Femur (tissue), 1 donor: ENCODE measurements at places on chromosomes 4 and X.

GRCh38 chrX:149799938-149800337, 18.2 kb downstream of the MAGEA9 start:
- DNase-seq = no peak

DNA sequence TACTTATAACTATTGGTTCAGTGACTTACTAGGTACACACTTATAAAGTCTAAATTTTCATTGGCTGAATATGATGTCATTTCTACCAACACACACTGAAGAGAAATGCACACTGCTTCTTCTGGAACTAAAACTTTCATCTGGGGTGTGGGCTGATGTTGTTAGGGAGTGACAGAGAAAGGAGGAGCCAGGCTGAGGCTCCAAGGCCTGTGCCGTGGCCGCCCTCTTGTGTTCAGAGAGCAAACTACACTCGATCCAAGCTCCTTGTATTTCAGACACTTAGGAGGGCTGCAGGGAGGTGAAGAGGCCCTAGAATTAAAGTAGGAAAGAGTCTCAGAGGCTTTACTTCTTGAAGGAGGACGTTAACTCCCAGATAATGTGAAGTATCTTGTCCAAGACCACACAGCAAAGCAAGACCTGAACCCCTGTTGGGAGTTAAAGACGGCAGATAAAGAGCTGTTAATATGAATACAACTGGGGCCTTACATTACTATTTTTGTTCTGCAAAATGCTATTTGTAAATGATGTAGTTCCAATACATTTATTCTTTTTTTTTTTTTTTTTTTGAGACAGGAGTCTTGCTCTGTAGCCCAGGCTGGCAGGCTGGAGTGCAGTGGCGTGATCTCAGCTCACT, 137.5 kb downstream of the AFAP1 start:
- peak; percentile 90 for DNase-seq

DNA sequence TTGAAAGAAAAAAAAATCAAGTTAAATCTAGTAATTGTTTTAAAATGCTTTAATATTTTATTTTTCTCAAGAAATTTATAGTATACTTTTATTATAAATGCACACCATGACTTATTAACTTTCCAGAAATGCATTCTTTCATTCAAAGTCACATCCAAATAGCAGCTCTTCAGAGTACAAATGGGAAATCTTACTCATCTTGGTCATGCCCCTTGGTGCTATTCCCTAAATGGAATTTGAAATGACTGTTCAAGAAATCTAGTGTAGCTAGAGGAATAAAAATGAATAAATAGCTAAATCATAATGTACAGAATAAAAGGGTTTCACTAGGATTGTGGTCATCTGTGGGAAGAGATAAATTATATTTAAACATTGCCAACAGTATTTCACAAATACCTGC, 1139.7 kb downstream of the PCDH18 start:
- no peak for DNase-seq

- DNase-seq = no peak
Observed at GRCh38 chr4:80065601-80066000, 7.4 kb downstream of the ANTXR2 start.

DNA sequence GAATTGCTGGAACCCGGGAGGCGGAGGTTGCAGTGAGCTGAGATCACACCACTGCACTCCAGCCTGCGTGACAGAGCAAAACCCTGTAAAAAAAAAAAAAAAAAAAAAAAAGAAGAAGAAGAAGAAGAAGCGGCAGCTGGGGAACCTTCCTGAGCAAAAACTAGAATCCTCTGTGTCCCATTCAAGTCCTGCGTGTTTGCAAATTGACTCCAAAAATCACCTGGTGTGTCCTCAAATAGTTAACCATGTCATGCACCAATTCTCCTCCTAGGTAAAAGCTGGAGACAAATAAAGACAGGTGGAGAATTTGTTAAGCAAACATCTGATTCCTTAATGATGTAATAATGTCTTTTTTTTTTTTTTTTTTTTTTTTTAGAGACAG, 31.9 kb upstream of the ASMTL start:
- no peak for DNase-seq

DNA sequence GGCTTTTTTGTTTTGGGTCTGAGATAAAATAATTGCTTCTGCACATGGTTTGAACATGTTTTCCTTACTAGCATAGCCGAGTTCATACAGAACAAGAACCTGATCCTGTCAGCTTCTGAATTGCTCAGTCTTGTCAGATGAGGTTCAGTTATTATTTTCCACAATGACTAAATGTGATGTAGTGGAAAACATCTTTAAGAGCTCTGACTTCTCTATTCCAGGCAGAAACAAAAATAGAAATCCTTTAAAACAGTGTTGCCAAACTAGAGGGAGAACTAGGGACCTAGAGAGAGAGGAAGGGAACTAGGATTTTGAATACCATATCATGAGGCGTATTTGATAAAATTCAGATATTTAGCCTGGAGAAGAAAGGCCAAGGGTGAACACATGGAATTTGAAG, 2.0 kb downstream of the ATP6AP2 start:
- no peak for DNase-seq

GRCh38 chr4:169064296-169064695, 54.2 kb upstream of the CBR4 start:
- DNase-seq = peak; percentile 72

- no peak for DNase-seq
Observed at GRCh38 chr4:78005086-78005485, 52.0 kb upstream of the FRAS1 start.

- no peak for DNase-seq
Observed at GRCh38 chr4:7924570-7924969, 15.1 kb downstream of the AFAP1 start.

DNA sequence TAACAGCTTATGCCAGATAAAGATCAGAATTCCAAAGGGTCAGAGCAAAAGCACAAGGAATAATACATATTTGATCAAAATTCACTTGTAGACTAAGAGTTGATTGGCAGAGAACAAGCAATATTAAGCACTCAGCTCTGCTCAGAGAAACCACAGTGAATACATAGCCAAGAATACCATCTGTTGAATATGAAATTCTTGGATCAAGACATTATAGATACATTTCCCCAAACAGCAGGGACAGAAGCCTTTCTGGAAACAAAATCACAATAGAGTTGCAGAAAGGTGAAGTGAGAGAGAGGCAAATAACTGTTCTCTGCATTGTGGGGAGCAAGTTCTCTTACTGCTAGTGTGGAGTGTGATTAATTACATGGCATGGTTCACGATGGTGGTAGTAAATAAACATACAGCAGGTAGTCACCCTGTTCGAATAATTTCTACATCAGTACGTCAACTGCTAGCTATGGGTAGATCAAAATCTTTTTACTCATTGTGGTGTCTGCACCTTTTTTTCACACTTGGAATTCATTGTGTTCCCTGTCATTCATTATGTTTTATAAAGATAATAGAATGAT, 366.7 kb downstream of the PCDH7 start:
- DNase-seq = no peak

DNA sequence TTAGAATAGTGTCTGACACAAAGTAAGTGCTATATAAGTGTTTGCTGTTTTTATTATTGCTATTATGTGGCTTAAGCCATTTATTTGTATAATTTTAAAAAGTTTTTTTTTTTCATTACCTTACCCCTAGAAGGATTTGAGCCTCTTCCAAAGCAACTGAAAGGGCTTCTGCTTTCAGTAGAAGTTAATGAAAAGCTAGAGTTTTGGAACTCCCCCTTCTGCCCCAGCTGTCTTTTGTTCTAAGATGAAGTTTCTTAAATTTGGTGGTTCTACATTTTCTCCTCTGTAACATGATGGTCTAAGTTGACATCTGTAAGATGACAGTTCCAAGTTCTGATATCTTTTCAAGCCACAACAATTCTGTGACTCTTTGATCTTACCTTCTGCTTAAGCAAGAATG, 30.3 kb downstream of the FHIP1A start:
- DNase-seq = no peak

- DNase-seq = no peak
Observed at GRCh38 chrX:66553973-66554372, 84.9 kb downstream of the EDA2R start.

GRCh38 chr4:169070895-169071218, 60.8 kb upstream of the CBR4 start:
- no peak for DNase-seq

GRCh38 chr4:177077095-177077971, 232.3 kb upstream of the NEIL3 start:
- no peak for DNase-seq

DNA sequence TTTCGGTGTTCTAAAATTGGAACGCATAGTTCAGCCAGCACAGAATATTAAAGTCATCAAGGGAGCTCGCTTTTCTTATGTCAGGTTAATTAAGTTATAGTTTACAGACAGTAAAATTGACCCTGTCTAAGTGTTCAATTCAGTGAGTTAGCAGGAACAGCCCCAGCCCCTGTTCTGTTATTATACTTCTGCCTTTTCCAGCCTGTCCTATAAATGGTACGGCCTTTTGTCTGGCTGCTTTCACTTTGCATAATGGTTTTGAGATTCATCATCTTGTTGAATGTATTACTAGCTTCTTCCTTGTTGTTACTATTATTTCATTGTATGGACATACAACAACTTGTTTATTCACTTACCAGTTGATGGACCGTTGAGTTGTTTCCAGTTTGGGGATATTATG, 9.5 kb downstream of the CXCL13 start:
- DNase-seq = no peak

DNA sequence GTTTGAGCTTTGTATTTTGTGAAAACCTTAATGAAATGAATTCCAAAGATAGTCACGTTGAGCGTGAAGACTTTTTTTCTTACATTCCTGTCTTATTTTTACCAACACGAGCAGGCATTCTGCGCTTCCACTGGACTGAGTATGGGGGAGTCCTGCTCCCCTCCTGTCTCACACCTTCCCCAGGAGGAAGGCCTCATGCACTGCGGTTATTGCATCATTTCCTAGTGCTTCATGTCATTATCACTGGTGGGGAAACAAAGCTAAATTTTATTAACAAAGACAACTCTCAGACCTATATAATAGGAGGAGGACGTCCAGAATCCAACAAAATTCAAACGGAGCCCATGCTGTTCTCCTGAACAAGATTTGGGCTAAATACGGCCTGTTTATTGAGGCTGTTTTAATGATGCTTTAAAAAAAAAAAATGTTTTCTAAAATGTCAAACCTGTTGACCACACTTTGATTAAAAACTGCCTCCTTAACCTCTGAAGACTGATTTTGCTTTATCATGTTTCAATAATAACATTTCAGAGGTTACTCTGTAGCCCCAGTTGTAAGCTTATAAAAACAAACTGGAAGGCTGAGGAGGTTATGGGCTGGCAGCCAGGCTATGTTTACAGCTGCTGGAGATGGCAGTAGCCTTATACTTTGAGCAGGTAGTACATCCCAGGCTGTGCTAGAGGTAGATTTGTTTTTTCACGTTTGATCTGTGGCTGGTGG, 118.0 kb downstream of the SOWAHB start:
- no peak for DNase-seq

GRCh38 chrX:95889279-95889678, 795.4 kb upstream of the DIAPH2 start:
- DNase-seq = no peak

- no peak for DNase-seq
Observed at GRCh38 chrX:10022580-10023245, 55.6 kb downstream of the CLDN34 start.

DNA sequence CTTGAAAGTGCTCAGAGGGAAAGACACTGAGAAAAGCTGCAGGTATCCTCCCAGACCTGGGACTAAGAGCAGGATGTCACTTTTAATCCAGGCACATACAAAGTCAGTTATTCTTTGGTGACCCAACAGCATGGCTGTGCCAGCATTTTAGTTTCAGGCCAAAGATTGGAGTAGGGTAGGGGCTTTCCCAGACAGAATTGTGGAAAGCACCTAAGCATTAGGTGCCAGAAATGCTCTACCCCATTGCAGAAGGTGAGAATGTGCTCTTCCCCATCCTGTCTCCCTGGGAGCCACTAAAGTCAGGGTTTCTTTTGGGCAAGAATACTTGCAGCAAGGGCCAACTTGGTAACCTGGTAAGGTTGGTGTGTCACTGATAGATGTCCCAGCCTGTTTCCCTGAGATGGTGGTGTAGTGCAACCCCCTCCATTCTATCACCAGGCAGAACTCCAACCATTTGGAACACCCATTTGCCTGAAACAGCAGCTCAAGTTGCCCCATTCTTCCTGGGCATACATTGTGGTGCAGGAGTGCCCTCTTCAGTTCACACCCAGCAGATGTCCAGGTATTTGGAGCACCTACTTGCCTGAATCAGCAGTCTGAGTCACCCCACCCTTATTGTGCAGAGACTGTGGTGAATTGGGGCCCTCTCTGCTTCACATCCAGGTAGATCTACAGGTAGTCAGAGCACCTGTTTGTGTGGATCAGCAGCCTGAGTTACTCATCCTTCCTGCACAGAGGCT, 183.5 kb downstream of the ZC4H2 start:
- DNase-seq = no peak

DNA sequence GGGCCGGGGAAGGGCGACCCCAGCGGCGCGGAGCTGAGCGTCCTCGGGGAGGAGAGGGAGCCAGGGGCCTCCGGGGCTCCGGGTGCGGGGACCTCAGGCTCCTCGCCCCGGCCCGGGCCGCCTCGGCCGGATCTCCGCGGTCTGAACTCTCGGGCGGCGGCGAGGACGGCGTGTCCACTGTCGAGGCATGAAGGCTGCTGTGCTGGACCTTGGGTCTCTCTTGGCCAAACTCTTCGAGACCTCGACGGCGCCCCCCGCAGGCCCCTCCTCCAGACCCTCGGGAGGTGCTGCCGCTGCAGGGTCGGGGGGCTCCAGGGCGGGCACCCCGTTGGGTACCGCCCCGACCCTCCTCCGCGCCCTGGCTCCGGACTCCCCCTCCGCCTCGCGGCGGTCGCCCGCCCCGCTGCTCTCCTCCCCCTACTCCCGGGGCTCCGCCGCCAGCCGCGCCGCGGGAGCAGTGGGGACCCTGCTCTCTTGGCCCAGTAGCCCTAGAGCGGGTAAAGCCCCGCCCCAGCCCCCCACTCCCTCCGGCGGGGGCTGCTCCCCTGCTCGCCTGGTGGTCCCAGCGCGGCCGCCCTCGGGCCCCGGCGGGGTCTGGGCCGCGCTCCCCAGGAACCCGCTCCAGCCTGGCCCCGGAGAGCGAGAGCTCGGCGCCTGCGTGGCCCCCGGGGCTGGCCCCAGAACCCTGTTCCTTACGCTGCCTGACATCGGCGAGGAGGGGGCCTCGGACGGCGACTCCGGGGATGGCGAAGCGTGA, 564 bp downstream of the FAM149A start:
- peak; percentile 33 for DNase-seq

DNA sequence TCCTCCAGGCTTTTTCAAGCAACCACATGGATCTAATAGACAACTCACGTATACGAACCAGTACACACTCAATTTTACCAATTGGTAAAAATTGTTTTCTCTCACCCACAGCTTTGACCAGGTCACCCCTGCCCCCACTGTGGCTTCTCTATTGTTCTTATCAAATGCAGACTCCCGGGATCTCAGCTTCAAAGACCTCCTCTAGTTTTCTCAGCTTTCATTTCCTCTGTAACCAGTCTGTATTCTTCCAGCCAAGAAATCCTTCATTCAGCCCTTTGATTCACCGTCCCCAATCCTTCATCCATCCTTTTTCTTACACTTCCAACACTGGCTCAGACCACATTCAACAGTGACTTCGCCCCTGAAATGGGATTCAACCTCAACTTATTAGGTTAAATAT, 120.7 kb downstream of the CORIN start:
- no peak for DNase-seq

- DNase-seq = no peak
Observed at GRCh38 chr4:171985129-171985528, 171.9 kb downstream of the GALNTL6 start.
